ENCODE measurements at places on chromosomes 13 and 19. TPM values are rescaled to one million over a fixed set of nuclear protein-coding genes. Genes with fewer than 3 reads are reported as not detected.

- DNase-seq = no peak
- H3K4me3 ChIP-seq = peak within 1 kb of the TSS; percentile 32
- no peaks in the 10 kb centered on the region for H3K27me3 ChIP-seq
- H3K36me3 ChIP-seq = no peaks in the 10 kb centered on the region
- peaks cover 12% of the 10 kb centered on the region for H3K4me1 ChIP-seq
- peak within 1 kb of the TSS; percentile 67 for H3K27ac ChIP-seq
Observed at GRCh38 chr19:15200553-15201364, at the start of gene NOTCH3. NOTCH3 (minus strand) TSS chr19:15200995; CDS start chr19:15200905, 90 bp downstream.

DNA sequence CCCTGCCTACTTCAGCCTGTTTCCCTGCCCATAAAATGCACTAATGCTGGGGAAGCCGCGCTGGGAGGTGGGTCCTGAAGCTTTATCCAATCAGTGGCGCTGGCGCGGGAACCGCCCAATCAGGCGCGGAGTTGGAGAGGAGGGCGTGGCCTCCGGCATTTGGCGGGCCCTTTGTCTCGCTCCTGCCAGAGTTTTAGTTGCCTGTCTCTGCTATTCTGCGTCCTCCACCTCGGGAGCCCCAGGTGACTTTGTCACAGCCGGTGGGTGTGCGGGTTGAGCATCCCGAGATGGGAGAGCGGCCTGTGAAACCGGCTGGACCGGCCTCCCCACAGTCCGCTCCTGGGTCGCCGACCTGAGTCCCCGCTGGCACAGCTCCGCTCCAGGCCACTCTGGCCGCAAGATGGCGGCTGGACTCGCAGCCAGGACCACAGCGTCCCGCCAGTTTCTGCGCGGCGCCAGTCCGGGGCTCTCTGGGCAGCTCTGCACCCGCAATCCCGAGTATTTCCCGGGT, 30.7 kb upstream of the ZNF429 start:
- H3K36me3 ChIP-seq = no peaks in the 10 kb centered on the region
- no peak overlapping the region for H3K27ac ChIP-seq
- H3K27me3 ChIP-seq = no peaks in the 10 kb centered on the region
- peak overlapping the region; percentile 42 for H3K4me3 ChIP-seq

DNA sequence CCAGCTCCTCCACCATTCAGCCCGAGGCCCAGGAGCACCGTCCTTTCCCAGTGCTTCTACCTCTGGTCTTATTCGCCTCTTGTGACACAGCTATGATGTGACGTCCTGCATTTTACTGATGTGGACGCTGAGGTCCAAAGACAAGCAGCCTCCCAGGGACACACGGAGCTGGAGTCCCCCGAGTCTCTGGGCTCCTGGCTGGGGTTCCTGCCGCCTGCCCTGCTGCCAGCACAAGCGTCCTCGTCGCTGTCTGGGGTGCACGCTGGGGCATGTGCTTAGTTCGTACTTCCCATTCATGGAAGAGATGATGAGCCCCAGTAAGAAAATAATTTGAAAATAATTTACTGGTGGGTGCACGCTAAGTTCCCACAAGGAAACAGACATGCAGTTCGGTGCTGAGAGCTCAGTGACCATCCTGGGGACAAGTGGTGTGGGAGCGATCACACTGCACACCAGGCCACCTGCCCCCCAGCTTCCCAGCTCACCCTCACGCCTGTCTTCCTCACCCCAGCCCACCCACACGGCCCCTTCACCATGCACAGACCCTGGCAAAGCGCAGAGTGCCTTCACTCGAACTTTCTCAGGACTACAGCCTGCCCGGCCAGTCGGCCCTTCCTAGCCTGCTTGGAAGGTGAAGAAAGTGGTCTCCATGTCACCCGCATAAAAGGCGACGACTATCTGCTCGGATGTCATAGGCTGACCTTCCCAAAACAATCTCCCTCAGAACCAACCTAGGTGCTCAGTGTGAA, 14.2 kb upstream of the CFAP97D2 start:
- H3K36me3 ChIP-seq = no peaks in the 10 kb centered on the region
- no peaks in the 10 kb centered on the region for H3K4me1 ChIP-seq
- DNase-seq = no peak
- H3K27me3 ChIP-seq = no peaks in the 10 kb centered on the region

GRCh38 chr13:23960566-23961156, 63.4 kb upstream of the C1QTNF9B start:
- no peak for DNase-seq
- H3K4me3 ChIP-seq = no peak overlapping the region
- no peak overlapping the region for H3K27ac ChIP-seq
- H3K27me3 ChIP-seq = no peaks in the 10 kb centered on the region
- no peaks in the 10 kb centered on the region for H3K36me3 ChIP-seq

DNA sequence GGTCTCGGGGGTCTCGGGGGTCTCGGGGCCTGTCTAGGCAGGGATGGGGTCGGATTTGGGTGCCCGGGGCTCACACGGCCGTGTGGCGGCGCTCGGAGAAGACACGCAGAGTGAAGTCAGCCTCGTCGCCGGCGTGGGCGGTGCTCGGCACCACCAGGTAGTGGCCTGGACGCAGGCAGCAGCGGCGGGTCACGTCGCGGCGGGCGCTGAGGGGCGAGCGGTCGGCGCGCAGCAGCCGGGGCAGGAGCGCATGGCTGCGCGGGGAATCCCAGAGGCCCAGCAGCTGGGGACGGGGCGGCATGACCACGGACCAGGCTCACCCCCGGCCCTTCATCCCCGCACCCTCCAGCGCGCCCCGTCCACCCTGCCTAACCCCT, 8.2 kb downstream of the CAPN12 start:
- H3K36me3 ChIP-seq = no peaks in the 10 kb centered on the region
- peak; percentile 61 for DNase-seq
- H3K27ac ChIP-seq = peak overlapping the region; percentile 67
- peak overlapping the region; percentile 34 for H3K4me3 ChIP-seq

GRCh38 chr13:38564256-38565150, 122.4 kb upstream of the FREM2 start:
- DNase-seq = no peak
- H3K36me3 ChIP-seq = no peaks in the 10 kb centered on the region
- no peak overlapping the region for H3K4me3 ChIP-seq
- H3K27ac ChIP-seq = no peak overlapping the region

DNA sequence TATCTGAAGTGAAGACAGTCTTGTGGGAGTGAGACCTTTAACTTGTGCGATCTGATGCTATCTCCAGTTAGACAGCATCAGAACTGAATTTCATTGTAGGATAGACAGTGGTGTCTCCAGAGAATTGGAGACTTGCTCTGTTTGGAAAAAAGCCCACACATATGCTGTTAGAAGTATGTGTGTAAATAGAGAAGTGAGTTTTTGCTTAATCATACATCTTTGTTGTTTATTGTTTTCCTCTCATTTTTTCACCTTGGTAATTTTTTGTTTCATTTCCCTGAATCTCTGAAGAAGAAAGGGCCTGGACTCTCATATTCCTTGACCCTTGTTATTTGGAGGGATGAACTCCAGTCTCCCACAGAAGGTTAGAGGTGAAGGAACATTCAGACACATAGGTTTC, 21.8 kb downstream of the FPR3 start:
- DNase-seq = no peak
- H3K27me3 ChIP-seq = no peaks in the 10 kb centered on the region
- H3K27ac ChIP-seq = no peak overlapping the region
- no peak overlapping the region for H3K4me3 ChIP-seq

- no peaks in the 10 kb centered on the region for H3K27me3 ChIP-seq
- no peak within 1 kb of the TSS for H3K27ac ChIP-seq
- no peaks in the 10 kb centered on the region for H3K4me1 ChIP-seq
- H3K36me3 ChIP-seq = no peaks in the 10 kb centered on the region
- H3K4me3 ChIP-seq = no peak within 1 kb of the TSS
Observed at GRCh38 chr19:41755328-41755913, at the start of gene CEACAM6. CEACAM6 (plus strand) TSS chr19:41755530; CDS start chr19:41755639, 109 bp downstream.

- DNase-seq = no peak
- no peaks in the 10 kb centered on the region for H3K27me3 ChIP-seq
- no peak overlapping the region for H3K4me3 ChIP-seq
- H3K4me1 ChIP-seq = no peaks in the 10 kb centered on the region
Observed at GRCh38 chr13:50393628-50394027, 378.4 kb downstream of the KCNRG start.

- H3K27ac ChIP-seq = peak overlapping the region; percentile 94
- H3K4me3 ChIP-seq = no peak overlapping the region
- H3K27me3 ChIP-seq = no peaks in the 10 kb centered on the region
- DNase-seq = no peak
- H3K36me3 ChIP-seq = no peaks in the 10 kb centered on the region
- peaks cover 13% of the 10 kb centered on the region for H3K4me1 ChIP-seq
Observed at GRCh38 chr13:44273216-44273615, 100.4 kb upstream of the SERP2 start.

DNA sequence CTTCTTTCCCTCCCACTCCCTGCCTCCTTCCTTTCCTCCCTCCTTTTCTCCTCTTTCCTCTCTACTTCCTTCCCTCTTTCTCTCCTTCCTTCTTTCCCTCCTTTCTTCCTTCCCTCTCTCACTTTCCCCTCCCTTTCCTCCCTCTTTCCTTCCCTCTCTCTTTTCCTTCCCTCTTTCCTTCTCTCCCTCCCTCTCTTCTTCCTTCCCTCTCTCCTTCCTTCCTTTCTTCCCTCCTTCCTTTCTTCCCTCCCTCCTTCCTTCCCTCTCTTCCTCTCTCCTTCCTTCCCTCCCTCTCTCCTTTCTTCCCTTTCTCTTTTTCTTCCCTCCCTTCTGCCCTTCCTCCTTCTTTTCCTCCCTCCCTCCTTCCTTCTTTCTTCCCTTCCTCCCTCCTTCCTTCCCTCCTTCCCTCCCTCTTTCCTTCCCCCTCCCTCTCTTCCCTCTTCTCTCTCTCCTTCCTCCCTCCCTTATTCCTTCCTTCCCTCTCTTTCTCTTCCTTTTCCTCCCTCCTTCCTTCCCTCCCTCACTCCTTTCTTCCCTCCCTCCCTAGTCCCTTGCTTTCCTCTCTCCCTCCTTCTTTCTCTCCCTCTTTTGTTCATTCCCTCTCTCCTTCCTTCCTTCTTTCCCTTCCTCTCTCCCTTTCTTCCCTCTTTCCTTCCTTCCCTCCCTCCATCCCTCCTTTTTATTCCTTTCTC, 443.9 kb downstream of the ZNF536 start:
- H3K27me3 ChIP-seq = no peaks in the 10 kb centered on the region
- no peaks in the 10 kb centered on the region for H3K4me1 ChIP-seq
- no peak for DNase-seq
- no peak overlapping the region for H3K4me3 ChIP-seq
- H3K27ac ChIP-seq = no peak overlapping the region

Gene LHFPL6
- total RNA-seq = 78.4 TPM

Gene GPR108
- total RNA-seq = 144 TPM

Gene APOC1
- 7.4 TPM for total RNA-seq

Gene TMEM145
- total RNA-seq = 0.69 TPM
